ENCODE measurements at places on chromosomes 7 and 10.

DNA sequence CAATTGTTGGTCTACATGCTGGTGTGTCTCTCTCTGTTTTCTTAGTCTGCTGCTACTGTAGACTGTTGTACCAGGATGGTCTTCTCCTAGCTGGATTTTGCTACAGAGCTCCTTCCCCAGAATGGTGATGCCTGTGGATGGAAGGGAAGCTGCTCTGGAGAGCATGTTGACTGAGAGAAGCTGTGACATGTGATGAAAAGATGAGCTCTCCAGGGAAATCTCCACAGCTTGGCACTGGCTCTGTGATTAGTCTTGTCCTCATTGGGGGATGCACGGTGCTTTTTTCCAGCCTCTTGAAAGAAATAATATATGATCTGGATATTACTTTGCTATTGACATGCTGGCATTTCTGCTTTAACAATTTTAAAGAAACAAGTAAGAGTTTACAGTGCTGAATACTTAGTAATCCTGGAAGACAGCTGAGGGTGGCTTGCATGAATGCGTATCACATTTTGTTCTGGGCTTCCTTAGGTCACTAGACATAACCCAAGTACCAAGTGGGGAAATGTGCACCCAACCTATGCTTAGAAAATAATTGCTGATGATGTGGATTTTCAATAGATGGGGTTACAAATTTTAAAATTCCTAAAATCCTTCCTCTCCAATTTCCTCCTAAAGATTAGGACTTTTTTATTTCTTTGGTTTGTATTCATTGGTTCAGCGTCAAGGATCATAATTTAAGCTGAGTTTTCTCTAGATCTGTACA is 849.7 kb downstream of the KCNMA1 start:
- DNase-seq: no peak

- no peak for DNase-seq
Measured at GRCh38 chr7:57199252-57199651, 67.0 kb upstream of the ZNF479 start.

DNA sequence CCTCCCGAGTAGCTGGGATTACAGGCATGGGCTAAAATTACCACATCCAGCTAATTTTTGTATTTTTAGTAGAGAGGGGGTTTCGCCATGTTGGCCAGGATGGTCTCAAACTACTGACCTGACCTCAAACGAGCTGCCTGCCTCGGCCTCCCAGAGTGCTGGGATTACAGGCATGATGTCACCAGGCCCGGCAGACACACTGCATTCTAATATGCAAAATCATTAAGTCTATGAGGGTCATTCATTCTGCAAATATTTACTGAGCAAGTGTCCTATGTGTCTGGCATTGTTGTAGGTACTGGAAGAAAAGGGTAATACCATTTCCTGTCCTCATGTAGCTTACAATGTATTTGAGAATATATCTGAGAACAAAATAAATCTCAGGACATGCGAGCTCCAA is 2.7 kb downstream of the PUS7 start:
- DNase-seq: no peak

- DNase-seq: no peak
Measured at GRCh38 chr10:97180363-97180755, 5.4 kb downstream of the SLIT1 start.

DNA sequence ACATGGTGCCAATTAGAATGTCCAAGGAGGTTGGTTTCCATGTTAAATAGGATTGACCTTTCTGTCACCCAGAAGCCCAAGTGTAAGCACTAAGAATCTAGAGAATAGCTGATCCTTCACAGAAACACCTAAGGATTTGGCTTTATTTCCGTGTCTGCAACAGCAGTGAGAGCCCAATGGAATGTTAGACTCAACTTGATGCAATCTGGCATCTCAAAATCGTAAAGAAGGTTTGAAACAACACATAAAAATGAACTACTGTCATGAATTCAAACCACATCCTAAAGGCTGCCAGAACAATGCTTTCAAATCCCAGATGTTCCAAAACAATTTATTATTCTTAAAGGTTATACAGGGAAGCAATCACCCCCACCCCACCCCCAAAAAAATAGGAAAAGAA is 18.6 kb downstream of the PPP1R3C start:
- DNase-seq: no peak

Measured in AG09319 (cell line).